ENCODE measurements at places on chromosomes 2 and 18. TPM values are rescaled to one million over a fixed set of nuclear protein-coding genes. Genes with fewer than 3 reads are reported as not detected.
A peak's percentile ranks its signal among the peaks of the same experiment; 100 is the strongest.

REG3A gene
- not detected for total RNA-seq

ZCCHC2 gene
- 21.4 TPM for total RNA-seq

- H3K4me3 ChIP-seq: no peak overlapping the region
- no peaks in the 10 kb centered on the region for H3K36me3 ChIP-seq
- H3K4me1 ChIP-seq: no peaks in the 10 kb centered on the region
- no peak overlapping the region for H3K27ac ChIP-seq
- H3K27me3 ChIP-seq: peaks cover 6% of the 10 kb centered on the region
Observed at GRCh38 chr18:22311301-22311700, 106.4 kb downstream of the CTAGE1 start.

- no peak overlapping the region for H3K27ac ChIP-seq
- peaks cover 82% of the 10 kb centered on the region for H3K27me3 ChIP-seq
- H3K4me3 ChIP-seq: peak overlapping the region; percentile 42
- H3K36me3 ChIP-seq: no peaks in the 10 kb centered on the region
Observed at GRCh38 chr2:177147834-177148445, 64.7 kb upstream of the HNRNPA3 start.

DNA sequence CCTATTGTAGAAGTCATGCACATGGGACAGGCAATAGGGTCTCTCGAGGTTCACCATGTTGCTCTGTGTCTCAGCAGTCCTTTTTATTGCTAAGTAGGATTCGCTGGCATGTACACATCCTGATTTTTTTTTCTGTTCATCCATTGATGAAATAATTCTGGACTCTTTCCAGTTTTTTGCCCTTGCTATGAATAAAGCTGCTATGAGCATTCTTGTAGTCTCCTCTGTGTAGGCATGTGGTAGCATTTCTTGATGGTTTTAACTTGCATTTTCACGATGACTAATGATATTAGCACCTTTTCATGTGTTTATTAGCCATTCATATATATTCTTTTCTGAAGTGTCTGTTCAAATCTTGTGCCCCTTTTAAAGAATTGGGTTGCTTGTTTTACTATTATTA, 65.8 kb upstream of the EDAR start:
- H3K27me3 ChIP-seq: peaks cover 7% of the 10 kb centered on the region
- no peaks in the 10 kb centered on the region for H3K36me3 ChIP-seq
- H3K4me1 ChIP-seq: no peaks in the 10 kb centered on the region

DNA sequence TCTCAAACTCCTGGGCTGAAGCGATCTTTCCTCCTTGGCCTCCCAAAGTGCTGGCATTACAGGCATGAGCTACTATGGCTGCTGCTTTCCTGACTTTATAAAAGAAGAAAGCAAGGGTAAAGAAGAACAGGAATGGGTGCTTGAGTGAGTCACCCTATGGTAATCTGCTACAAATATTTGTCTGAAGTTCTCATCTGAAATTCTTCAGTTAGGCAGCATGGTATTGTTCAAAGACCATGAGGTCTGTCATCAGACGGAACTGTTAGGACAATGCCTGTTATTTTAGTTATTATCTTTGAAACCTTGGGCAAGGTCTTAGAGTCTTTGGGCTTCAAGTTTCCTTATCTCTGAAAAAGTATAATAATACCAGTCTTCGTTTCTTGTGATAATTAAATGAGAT, 695.8 kb downstream of the RNF144A start:
- H3K36me3 ChIP-seq: no peaks in the 10 kb centered on the region
- H3K4me3 ChIP-seq: no peak overlapping the region
- no peak for ATAC-seq
- no peak overlapping the region for H3K27ac ChIP-seq
